Esophagus muscularis mucosa (tissue), 4 donors: ENCODE measurements at places on chromosomes 16 and 17.

GRCh38 chr16:67384778-67385510, 8.4 kb downstream of the TPPP3 start:
- DNase-seq: no peak

DNA sequence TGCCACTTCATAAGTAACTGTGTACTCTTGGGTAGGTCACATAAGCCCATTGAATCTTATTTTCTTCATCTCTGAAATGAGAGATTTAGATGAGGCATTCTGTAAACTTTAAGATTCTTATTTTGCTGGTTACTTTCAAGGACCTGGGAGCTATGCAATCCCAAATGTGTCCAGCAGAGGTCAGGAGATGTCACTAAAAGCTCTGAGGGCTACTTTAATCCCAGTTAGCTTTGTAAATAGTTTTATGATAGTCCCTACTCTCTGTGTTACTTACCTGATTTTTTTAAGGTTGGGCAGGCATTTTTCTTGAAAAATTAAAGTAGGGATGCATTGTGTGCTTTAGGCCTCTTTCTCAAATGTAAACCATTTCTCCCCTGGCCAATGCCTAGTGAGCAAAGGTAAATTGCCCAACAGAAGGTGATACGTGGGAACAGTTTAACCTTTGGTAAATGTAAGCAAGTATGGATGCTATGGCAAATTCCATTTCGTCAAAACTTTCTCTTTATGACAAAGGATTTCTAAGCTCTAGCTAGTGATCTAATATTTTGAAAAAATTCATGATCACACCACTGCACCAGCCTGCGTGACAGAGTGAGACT, 57.1 kb upstream of the WSB1 start:
- no peak for DNase-seq

DNA sequence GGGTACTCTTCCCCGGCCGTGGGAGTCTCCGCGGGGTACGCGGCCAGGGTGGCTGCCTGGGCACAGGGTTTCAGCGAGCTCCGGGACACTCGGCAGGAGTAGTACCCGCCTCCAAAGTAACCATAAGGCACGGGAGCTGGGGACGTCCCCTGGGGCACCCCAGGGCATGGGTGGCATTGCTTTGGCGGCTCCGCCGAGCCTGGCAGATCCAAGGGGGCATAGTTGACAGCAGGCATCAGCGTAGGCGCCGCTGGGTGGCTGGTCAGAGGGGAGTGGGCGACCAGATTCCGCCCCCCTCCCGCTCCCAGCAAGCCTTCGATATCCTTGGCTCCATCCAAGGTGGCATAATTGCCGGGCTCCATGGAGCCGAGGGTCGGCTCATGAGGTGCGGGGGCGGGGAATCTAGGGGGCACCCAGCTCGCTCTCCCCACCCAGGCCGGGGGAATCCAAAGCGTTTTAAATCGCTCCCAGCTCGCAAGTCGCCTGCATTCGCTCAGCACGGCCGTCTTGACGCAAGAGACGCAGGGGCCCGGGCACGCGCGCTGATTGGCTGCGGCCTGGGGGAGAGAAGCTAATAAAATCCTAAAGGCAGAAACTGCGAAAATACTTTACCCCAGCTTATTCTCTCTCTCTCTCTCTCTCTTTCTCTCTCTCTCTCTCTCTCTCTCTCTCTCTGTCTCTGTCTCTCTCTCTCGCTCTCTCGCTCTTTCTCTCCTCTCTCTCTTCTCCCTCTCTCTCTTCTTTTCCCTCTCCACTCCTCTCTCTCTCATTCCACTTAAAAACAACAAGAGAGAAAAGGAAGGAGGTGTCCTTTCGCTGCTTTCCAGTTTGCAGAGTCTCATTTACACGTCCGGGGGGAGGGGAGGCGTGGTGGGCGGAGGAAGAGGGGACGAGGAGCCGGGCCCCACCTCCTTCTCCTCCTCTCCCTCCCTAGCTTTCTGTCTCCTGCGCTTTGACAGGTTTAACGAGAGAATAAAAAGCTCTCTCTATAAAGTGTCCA, at the start of gene HOXB13:
TSS of gene HOXB13 (minus strand) at position 519 of the 1,000 bp plus-strand sequence. CDS start at position 362, 157 bp downstream.
- no peak for DNase-seq

- DNase-seq: no peak
Observed at GRCh38 chr16:46673320-46674013, 15.5 kb downstream of the VPS35 start.

GRCh38 chr16:50863644-50864144, 121.8 kb downstream of the CYLD start:
- DNase-seq: peak; percentile 91

DNA sequence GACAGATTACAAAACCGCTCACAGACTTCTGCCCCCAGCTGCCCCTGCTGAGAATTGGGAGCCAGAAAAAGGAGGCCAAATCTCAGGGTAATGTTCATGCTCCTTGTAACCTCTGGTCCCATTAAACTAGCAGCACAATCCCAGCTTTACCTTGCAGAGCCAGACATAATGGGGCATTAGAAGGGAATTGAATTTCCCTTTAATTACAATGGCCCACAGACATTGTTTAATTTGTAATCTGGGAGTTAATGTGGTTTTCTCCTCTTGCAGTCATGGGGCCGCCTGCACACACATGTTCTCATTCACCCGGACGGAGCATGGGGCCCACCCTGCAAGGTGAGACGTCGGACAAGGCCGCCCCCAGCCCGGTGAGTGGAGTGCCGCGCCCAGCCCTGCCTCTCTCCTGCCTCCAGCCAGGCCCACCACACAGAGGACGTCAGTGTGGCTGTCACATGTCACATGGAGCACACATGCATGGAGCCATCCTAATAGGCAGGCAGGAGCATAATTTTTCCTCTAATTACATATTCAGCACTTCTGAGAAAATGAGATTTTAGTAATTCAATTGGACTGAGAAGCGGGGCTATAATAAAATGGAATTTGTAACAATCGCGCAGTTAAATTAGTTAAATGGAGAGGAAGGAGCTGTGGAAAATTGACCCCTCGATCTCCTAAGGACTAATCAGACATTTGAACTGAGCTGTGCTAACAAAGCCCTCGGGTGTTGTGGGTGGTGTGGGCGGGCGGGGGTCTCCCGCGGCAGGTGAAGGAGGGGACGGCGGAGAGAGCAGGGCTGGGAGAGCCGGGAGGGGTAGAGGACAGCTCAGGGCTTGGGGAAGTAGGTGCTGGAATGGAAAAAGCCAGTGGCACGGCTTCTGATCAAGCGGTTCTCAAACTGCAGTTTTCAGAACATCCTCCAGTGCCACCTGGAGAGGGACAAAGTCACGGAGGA, 87.7 kb downstream of the ENGASE start:
- no peak for DNase-seq
